ENCODE measurements at places on chromosomes 2 and 18.

DNA sequence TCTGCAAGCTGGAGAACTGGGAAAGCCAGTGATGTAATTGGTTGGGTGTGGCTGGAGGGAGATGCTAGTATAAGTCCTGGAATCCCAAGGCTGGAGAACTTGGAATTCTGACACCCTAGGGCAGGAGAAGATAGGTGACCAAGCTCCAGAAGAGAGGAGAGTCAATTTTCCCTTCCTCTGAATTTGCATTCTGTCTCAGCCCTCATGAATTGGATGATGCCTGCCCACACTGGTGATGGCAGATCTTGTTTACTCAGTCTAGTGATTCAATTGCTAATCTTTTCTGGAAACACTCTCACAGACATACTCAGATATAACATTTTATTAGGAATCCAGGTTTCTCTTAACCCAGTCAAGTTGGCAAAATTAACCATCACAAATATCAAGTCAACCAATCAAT lies 287.2 kb downstream of the RDH14 start:
- DNase-seq, result no peak

DNA sequence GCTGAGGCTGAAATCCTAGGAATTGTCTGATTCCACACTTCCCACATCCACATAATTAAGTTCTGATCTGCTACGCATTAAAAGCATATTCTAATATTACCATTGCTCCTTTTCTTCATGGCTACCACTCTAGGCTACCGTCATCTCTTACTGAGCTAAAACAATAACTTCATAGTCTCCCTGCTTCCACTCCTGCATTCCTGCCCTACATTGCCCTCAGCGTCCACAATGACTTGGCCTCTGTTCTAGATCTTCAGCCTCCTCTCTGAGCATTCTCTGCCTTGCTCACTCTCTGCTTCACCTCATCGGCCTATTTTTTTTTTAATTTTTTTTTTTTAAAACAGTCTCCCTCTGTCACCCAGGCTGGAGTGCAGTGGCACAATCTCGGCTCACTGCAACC lies 15.8 kb upstream of the TLK1 start:
- DNase-seq, result no peak

DNA sequence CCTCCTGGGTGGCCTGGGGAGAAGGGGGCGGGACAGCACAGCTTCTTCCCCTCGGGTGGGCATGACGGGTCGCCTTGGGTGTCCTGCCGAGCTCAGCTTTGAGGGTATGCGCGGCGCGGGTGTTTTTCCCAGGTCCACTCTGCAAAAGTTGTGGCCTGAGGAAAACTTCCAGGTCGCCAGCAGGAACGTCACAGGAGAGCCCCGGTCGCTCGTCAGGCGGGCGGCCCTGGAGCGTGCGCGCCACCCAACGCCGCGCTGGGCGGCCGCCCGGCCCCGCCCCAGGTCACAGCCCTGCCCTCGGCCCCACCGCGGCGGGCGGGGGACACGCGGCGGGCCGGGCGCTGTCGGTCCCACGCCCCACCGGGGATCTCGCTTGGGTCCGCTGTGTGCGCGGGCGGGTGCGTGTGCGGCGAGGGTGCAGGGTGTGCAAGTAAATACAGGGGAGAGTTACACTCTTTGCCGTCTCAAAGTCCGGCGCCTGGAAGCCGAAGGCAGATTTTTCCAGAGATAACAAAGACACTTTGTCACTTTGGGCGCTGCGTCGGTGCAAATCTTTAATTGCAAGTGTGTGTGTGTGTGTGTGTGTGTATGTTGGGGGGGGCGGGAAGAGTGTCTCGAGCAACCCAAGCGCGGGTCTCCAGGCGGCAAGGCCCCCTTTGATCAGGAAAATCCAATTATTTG lies 616 bp upstream of the SP5 start:
- no peak for DNase-seq

DNA sequence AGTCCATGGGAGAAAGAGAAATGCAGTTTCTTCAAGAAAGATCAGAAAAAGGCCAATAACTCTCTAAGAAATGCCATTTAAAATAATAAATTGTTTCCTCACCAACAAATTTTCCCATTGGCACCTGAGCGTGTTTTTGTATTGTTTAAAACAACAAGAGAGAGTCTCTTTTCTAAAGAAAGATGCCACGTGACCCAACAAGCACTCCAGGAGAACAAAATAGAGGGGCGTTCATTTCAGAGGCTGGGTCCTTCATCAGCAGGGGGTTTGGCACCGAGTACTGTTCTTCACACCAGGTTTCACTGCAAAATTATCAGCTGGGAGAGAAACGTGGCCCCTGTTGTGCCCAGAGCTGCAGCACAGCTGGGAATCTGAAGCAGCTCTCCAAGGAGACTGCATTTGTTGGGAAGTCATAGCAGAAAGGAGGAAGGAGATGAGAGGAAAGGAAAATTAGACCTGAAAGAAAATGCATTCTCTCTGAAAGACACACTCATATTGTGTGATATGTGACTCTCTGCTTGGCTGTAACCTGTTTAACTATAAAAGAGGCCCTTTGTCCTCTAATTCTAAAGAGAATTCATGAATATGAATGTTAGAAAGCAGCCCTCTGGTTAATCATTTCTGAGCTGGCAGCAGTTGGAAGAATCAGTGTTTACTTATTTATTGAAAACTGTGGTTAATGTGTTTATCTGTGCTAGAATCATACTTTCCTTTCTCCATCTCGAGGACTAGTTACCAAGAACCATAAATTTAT lies 205.3 kb upstream of the CDH20 start:
- DNase-seq, result no peak

DNA sequence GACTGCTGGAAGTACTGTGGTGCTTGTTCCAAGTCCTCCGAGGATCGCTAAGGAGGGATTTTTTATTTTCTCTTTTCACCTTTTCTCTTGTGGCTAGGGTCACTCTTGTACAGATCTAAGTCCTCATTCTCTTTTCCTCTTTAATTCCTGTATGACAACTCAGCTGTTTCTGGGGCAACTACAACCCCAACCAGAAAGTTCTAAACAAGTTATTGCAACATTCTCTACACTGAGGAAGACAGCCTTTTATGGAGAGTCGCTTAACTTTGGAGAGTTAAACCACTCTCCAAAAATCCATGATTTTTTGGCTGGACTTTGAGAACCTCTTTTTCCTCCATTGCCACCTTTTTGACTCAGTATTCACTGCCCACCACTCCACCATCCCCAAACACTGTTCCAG lies 74.0 kb upstream of the SESTD1 start:
- no peak for DNase-seq

- no peak for DNase-seq
Measured at GRCh38 chr2:35852-36251, 10.5 kb downstream of the FAM110C start.

DNA sequence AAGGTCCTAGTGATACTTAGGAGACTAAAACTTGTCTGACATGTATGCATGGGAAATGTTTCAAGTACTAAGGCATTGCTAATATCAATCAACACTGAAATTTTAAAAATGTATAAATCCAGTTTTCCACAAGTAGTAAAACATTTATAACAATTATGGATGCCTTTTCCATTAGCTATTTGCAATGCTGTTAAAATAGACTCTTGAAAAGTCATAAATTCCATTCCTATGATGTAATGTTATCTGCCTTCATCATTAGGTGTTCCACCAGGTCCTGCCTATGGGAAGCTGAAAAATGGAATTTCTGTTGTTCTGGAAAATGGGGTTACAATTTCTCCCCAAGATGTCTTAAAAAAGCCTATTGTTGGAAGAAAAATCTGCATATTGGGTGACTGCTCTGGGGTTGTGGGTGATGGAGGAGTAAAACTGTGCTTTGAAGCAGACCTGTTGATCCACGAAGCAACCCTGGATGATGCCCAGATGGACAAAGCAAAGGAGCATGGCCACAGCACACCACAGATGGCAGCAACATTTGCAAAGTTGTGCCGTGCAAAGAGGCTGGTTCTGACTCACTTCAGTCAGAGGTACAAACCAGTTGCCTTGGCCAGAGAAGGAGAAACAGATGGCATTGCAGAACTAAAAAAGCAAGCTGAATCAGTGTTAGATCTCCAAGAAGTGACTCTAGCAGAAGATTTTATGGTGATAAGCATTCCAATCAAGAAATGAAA lies 18.7 kb downstream of the ELAC1 start:
- no peak for DNase-seq

GRCh38 chr2:9984217-9984739 lies 32.8 kb downstream of the GRHL1 start:
- DNase-seq, result no peak

DNA sequence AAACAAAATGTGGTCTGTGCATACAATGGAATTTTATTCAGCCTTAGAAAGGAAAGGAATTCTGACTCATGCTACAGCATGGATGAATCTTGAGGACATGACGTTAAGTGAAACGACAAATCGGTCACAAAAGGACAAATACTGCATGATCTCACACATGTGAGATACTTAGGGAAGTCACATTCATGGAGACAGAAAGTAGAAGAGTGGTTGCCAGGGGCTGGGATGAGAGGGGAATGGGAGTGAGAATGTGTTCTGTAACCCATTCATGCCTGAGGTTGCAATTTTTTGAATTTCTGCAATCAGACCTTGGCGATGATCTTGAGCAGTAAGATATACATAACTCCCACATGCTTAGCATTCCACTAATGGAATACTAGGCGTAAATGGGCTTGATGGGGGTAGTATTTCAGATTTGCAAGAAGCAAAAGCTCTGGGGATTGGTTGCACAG lies 22.0 kb downstream of the FHL2 start:
- no peak for DNase-seq

- DNase-seq, result no peak
Measured at GRCh38 chr2:152452256-152452973, 117.4 kb downstream of the FMNL2 start.

All from cortex of kidney (tissue), 1 donor.